ENCODE measurements at places on chromosomes 12 and 14.
A peak's percentile ranks its signal among the peaks of the same experiment; 100 is the strongest.

DNA sequence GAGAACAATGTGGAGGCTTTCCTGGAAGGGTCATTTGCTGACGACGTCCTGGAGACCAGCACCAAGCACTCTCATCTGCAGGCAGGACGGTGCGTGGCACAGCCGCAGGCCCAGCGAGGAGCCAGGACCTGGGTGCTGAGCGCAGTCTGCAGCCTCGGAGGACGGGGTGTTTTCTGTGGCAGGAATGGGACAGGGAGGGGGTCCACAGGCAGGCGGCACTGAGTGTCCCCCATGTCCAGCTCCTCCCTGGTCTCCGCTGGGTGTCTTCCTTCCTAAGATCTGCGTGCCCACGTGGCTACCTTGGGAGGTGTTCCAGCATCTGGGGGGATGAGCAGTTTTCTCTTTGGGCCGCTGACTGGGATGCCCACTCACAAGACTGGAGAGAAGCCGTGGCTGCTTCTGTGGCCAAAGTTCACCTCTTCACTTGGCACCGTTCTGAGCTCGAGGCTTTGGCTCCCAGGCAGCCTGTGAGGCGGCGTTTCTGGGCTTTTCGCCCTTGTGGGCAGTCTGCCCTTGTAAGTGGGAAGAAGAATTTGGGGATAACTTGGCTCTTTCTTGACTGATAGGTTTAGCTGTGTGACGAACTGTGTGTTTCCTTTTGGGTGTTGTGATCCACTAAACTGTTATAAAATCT is 72.2 kb downstream of the NOC4L start:
- DNase-seq = no peak

DNA sequence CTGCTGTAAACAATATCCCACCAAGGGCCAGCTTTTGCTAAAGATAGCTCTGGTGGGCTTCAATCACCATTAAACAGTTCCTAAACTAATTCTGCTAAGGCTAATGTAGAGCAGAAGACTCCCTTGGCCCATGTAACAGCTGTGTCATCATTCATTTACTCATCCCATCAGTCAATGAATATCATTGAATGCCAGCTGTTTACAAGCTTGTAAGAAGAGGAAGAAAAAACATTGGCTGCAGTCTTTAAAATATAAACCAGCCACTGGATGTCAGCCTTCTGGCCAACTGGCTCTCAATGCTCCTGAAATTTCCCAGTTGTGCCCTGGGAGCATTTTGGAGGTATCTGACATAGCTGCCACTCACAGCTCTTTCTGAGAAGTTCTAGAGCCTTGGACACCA is 18.0 kb upstream of the MAP3K9 start:
- no peak for DNase-seq

DNA sequence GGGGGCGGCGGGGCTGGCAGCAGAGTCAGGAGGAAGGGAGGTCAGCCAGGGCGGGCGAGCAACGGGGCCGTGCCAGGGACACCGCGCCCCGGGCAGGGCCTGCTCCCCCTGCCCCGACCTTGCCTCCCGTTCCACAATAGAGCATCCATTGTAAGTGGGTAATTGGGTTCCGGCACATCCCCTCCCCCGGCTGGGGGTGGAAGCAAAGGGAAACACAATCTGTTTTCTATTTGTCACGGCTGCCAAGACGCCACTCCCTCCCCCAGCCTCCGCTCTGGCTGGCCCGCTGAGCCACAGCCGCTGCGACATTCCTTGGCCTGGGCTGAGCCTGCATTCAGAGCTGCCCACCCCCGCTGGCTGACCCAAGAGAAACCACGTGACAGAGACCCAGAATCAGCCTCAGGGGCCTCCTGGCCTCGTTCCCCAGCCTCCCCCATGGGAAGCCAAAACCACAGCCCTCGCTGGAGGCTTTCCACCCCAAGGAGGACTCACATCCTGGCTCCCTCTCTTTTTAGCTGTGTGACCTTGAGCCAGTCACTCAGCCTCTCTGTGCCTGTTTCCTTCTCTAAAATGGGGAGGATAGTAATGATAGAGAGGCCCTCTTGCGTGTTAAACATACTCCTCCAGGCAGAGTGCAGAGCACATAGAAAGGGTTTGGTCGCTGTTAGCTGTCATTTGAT is 117.6 kb downstream of the SCARB1 start:
- no peak for DNase-seq

GRCh38 chr14:92074555-92074954 is 31.8 kb downstream of the ATXN3 start:
- no peak for DNase-seq

GRCh38 chr12:106757623-106758348 is 16.7 kb upstream of the RIC8B start:
- DNase-seq = no peak

DNA sequence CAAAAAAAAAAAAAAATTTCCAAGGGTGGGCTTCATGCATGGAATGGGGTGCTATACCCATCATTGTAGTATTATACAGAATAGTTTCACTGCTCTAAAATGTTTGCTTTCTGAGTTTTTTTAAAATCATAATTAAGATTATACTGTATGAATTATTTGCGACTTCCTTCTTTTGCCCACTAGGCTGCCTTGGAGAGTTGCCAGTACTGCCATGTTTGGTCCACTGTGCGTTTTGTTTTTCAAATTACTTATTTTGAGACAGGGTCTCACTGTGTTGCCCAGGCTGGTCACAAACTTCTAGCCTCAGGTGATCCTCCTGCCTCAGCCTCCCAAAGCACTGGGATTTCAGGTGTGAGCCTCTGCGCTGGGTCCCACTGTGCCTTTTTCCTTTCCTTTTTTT is 19.9 kb downstream of the PLBD2 start:
- no peak for DNase-seq

GRCh38 chr12:86712425-86712843 is 456.2 kb upstream of the MGAT4C start:
- DNase-seq = no peak

GRCh38 chr12:51705450-51705849 is 114.4 kb downstream of the SCN8A start:
- DNase-seq = no peak

DNA sequence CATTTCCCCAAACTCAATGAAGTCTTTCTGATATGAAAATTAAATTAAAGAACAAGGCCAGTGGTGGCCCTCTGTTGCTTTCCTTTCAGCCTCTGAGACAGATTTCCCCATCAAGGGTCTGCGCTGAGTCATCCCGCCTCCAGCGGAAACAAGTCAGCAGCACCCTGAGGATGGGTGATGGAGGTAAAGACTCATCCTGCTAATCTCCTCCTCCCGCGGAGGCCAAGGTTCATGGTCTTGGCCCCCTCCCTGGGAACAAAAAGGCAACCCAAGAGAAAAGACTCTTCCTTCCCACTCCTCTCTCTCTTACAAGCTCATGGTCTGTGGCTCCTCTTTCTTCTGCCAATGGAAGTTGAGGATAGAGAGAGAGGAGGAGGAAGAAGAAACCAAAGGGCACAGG is 9.0 kb upstream of the NUMB start:
- no peak for DNase-seq

GRCh38 chr12:75704664-75705063 is 193.3 kb upstream of the KRR1 start:
- DNase-seq = no peak

DNA sequence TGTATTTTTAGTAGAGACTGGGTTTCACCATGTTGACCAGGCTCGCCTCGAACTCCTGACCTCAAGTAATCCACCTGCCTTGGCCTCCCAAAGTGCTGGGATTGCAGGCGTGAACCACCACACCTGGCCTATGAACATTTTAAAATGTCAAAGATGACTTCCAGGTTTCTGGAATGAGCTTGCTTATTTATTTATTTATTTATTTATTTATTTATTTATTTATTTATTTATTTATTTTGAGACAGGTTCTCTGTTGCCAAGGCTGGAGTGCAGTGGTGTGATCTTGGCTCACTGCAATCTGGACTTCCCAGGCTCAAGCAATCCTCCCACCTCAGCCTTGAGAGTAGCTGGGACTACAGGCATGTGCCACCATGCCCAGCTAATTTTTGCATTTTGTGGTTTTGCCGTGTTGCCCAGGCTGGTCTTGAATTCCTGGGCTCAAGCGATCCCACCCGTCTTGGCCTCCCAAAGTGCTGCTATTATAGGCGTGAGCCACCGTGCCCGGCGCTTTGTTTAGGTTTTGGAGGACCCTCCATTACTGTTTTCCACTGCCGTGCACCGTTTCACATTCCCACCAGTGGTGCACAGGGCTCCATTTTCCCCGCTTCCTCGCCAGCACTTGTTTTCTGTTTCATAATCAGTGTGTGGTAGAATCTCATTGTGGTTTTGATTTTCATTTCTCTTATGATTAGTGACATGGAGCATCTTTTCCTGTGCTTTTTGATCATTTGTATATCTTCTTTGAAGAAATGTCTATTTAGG is 6.4 kb upstream of the CFAP251 start:
- DNase-seq = no peak

GRCh38 chr12:51269174-51270066 is 795 bp downstream of the SMAGP start:
- DNase-seq = peak; percentile 69

- DNase-seq = no peak
Measured at GRCh38 chr12:18242380-18243089, 18.8 kb upstream of the PIK3C2G start.

- no peak for DNase-seq
Measured at GRCh38 chr12:113467502-113468364, 3.9 kb downstream of the LHX5 start.

GRCh38 chr14:63747846-63748245 is 20.0 kb upstream of the SGPP1 start:
- DNase-seq = no peak

DNA sequence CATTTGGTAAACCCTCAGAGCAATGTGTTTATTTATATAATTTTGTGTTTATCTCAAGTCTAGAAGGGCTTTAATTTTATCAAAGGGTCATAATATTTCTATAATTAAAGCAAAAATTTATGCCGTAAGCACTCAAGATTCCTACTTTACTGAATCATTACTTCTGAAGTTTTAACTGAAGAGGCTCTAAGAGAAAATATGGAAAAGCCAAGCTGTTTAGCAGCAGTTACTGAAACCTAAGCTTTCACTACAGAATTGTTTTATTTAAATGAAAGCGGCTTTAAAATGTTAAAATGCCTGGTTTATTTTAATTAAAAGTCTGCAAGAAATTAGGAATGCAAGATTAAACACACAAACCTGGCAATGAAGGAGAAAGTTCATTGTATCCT is 73.9 kb upstream of the BBS10 start:
- DNase-seq = no peak

- DNase-seq = no peak
Measured at GRCh38 chr12:64387197-64387816, 3.3 kb downstream of the C12orf56 start.

DNA sequence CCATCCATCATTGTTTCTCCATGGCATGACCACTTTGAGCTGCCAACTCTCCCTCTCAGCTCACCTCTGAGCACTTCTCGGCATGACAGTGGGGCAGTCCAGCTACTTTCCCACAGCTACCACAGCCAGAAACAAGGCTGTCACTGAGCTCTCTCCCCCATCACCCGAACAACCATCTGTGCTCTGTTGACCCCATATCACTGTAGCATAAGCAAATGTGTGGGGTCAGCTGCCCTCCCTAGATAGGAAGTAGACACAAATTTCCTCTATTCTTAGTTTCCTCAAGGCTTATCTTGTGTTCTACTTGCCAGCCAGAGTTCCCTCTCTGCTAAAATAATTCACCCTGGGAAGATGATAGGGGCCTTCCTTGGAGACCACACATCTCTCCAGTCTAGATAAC is 82.6 kb upstream of the FUT8 start:
- DNase-seq = no peak

DNA sequence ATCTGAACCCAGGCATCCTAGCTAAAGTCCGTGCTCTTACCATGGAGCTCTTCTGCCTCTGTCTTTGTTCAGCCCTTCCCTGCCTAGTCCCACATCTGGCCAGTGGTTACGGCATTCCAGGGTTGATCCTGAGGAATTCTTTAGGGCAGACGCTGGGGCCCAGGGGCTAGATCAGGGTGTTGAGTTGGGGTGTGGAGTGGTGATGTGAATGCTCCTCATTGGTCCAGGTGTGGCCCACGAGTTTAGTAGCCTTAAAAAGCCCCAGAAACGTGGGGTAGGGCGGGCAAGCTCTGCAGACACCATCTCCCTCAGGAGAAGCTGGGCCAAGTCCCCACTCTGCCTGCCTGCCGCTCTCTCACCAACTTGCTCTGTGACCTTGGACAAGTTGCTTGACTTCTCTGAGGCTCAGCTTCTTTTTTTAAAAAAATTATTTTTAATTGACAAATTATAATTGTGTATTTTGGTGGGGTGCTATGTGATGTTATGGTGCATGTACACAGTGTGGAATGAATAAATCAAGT is 9.0 kb upstream of the SERPINA6 start:
- DNase-seq = no peak

DNA sequence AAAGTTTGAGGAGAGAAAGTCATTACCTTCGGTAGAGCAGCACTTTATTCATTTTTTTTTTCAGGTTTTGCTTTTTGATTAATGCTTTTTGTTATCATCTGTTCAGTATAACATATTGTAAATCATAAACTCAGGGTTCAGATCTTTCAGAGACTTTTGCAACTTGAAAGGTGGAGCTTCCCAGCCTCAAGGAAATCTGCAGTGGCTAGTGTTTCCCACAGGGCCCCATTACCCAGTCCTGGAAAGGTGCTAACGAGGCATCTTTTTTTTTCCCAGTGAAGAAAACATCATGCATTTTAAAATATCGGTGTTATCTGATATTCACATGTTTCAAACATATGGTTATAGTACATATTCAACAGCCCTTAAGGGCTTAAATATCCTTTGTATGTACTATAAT is 74.0 kb downstream of the HMGA2 start:
- no peak for DNase-seq

GRCh38 chr12:79191391-79191790 is 326.8 kb downstream of the SYT1 start:
- no peak for DNase-seq

GRCh38 chr14:55099756-55100155 is 29.3 kb upstream of the LGALS3 start:
- DNase-seq = no peak

DNA sequence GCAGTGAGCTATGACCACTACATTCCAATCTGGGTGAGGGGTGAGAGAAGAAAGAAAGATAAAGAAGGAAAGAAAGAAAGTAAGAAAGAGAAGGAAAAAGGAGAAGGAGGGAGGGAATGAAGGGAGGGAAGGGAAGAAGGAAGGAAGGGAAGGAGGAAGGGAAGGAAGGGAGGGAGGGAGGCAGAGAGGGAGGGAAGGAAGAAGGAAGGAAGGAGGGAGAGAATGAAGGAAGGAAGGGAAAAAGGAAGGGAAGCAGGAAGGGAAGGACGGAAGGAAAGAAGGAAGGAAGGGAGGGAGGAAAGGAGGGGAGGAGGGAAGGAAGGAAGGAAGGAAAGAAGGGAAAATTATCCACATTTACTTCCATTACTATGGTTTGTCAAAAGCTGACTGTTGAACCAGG is 39.4 kb upstream of the HOXC13 start:
- DNase-seq = no peak

DNA sequence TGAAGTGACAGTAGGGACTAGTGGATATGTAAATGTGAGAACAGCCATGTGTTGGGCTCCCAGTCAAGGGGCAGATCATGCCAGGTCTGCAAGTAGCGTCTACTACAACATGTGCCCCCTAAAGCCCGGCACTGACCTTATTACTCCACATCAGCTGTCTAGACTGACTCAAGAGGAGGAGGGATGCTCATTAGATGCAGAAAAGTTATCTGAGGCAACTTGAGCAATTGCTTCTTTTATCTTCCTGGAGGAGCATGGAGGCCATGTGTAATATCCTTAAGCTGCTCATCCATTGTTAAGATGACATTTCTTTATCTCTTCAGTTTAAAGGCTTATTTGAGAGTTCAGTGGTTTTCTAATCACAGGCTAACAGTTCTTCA is 404.7 kb upstream of the FLRT2 start:
- no peak for DNase-seq
